CD14-positive monocyte (primary cell): ENCODE measurements at places on chromosomes 3 and 15.

DNA sequence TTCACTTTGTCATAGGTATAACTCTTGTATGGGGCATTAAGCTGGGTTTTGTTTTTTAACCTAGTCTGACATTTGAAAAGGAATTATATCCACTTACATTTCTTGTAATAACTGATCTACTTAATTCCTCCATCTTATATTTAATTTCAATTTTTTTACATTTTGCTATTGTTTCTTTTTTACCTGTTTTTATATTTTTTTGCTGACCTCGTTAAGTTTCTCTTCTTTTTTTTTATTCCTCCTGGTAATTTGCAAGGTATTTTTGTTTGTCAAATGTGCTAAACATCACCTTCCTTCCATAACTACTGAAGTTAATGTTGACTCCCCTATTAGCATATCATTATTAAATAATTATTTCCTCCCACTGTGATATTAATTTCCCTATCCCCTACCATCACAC is 87.7 kb upstream of the NR2F2 start:
- DNase-seq: no peak

DNA sequence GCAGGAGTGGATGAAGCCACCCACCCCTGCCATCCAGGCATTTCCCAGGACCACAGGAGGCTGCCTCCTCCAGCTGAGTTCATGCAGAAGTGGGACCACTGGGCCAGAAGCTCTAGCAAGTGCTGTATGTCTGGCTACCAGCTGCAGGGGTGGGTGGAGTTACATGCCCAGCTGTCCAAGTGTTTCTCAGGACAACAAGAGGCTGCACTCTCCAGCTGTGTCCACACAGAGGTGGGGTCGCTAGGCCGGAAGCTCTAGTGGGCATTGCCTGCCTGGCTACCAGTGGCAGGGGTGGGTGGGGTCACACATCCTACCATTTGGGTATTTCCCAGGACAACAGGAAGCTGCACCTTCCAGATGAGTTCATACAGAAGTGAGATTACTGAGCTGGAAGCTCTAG is 234.0 kb upstream of the PPP2R3A start:
- DNase-seq: no peak

DNA sequence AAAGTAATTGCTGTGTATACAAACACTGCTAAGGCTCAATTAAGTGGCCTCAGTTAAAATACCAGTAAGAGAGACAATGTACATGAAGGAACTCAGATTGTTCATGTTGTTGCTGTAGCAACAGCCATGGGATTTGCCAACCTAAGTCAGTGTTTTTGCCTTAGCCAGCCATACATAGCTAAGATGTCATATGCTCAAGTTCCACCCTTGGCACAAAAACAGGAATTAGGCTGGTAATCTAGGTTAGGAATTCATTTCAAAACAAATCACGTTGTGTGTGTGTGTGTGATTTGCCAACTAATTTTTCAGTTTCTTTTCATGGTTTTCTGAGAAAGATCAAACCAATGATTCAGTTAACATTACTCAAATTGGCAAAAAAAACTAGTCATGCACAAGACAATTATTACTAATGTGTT is 143.7 kb upstream of the KCNMB2 start:
- DNase-seq: no peak

GRCh38 chr15:38745126-38745525 is 180.5 kb upstream of the RASGRP1 start:
- no peak for DNase-seq

DNA sequence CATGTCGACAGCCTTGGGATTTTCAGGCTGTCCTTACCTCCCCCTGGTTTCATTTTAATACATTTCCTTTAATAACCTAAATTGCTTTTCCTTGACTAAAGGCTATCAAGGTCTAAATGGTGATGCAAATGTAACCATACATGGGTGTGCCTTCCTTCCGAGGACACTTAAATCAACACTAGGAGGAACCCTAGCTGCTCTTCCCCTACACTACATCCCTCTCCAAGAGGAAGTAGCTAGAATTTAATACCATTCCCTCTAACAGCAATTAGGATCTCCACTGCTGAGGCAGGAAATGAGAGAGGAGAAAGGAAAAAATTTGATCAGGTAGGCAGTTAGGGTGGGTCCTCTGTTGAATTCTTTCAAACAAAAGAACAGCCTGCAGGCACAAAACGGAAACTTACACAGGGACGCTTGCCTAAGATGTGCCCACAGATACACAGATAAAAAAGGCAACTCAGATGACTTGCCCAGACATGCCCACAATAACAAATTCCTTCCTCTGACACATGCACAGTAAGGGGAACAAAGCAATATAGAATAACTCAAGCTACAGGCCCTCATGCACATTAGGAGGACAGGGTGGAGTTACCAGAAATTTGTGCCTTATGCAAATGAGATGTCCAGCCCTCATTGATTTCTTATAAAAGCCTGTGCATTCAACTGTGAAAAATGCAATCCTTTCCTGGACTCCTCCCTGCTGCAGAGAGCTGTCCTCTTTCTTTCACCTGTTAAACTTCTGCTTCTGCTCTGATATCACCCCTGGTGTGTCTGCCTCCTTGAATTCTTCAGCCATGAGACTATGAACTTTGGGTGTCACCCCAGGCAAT is 1024.4 kb upstream of the CADM2 start:
- DNase-seq: no peak

GRCh38 chr3:64766440-64766839 is 78.6 kb upstream of the ADAMTS9 start:
- no peak for DNase-seq

DNA sequence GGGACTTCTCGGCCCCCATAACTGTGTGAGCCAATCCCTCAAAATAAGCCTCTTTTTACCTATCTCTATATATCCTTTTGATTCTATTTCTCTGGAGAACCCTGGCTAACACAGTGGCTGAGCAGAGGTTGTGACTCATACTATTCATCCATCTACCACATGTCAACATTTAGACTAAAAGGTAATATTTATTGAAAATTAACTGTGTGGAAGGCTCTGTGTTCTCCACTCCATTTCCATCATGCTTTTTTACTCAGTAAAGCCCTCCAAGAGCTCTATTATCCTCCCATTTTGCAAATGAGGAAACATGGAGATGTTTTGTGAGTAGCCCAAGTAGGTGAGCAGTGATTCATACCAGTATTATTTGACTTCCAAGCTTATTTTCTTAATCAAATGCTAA is 217.9 kb upstream of the DCBLD2 start:
- DNase-seq: no peak

DNA sequence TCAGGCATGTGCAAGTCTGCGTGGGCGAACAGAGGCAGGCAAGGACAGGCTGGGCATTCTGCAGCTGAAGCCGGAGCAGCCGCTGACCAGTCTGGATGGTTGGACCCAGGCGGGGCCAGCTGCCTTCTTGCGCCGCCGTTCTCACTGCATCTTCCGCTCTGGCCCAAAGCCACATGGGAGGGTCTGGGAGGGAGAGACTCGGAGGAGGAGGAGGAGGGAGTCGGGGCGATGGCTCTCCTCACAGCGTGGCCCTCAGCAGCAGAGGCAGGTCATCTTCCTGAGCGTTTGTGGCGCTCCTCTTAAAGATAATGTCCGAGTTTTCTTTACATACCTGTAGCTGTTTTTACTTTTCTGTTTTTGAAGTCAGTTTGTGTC is 5.9 kb downstream of the CLK3 start:
- no peak for DNase-seq

DNA sequence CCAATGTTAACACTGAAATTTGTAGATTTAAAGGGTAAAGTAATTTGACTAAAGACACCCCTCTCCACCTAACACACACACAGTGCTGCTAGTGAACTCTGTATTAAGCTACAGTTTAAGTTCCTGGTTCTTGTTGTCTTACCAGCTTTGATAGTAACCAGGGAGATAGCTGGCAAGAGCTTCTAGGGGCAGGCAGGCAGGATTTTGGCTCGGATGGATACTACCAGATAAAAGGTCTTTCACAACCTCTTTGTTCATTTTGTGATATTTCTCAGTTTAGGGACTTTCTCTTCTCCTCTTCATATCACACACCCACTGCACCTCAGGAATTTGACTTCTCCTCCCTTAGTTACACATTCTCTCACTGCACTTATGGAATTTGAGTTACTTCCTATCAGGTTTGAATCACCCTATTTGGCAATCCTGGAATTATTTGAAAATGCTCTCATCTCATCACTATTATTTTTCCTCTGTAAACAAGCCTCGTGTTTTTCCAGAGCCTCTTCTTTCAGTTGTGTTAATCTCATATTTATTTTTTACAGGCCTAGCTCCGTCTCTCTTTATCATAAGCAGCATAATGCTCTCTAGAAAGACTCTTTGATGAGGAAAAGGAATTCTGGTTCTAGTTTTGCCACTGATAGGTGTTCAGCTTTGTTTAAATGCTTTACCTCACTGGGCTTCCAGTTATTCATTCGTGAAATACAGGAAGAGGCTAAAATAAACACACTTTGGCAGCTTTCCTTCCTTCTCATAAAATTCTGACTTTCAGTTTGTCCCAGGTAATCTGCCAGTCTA is 23.0 kb upstream of the CLDN1 start:
- DNase-seq: no peak

DNA sequence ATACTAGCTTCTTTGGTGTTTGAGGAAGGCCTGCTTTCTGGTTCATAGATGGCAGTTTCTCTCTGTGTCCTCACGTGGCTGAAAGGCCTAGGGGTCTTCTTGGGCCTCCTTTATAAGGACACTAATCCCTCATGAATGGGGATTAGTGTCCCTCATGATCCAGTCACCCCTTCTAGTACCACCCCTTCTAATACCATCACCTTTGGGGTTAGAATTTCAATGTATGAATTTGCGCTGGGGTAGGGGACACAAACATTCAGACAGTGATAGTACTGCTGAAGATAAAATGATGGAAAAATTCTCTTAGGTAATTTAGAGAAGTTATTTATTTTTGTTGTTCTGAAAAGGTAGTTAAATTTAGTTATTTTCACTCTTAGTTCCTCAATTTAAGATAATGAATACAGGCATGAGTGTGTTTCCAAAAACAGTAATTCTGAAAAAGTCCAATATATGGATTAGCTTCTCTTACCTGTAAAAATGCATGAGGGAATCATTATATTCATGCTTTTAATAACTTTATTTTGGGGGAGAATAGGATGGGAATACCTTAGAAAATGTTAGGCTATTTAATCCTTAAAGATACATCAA is 103.6 kb downstream of the FNDC3B start:
- no peak for DNase-seq
